ENCODE measurements at places on chromosomes 5 and 9. TPM values are rescaled to one million over a fixed set of nuclear protein-coding genes. Genes with fewer than 3 reads are reported as not detected.
A peak's percentile ranks its signal among the peaks of the same experiment; 100 is the strongest.

DNA sequence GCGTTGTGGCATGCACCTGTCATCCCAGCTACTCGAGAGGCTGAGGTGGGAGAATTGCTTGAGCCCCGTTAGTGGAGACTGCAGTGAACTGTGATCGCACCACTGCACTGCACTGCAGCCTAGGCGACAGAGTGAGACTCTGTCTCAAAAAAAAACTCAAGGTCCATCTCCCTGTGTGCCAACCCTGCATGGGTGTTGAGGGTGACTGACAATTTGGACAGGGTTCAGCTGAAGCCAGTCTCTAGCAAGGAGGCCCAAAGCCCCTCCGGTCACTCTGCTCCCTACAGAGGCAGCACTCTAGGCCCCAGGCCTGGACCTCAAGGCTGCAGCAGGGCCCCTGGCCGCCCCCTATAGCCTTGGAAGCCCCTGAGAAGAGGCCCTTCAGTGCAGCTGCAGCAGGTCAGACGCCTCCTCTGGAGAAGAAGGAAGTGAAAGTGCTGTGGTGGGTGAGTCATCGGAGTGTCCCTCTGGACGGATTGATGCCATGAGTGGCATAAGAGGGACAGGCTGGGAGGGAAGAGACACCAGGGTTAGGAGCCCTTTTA lies 39.2 kb upstream of the NEK6 start:
- peaks cover 7% of the 10 kb centered on the region for H3K27me3 ChIP-seq
- DNase-seq: peak; percentile 67
- H3K4me1 ChIP-seq: peaks cover 52% of the 10 kb centered on the region
- no peaks in the 10 kb centered on the region for H3K36me3 ChIP-seq
- no peak overlapping the region for H3K27ac ChIP-seq

- peaks cover 64% of the 10 kb centered on the region for H3K4me1 ChIP-seq
- no peaks in the 10 kb centered on the region for H3K27me3 ChIP-seq
- no peak for DNase-seq
- H3K36me3 ChIP-seq: no peaks in the 10 kb centered on the region
- no peak overlapping the region for H3K27ac ChIP-seq
These were observed 41.5 kb downstream of the DCP2 start for GRCh38 chr5:113017881-113018635.

GRCh38 chr5:133404724-133405123 lies 207.6 kb downstream of the FSTL4 start:
- peaks cover 10% of the 10 kb centered on the region for H3K4me1 ChIP-seq
- H3K27me3 ChIP-seq: no peaks in the 10 kb centered on the region
- H3K27ac ChIP-seq: no peak overlapping the region

DNA sequence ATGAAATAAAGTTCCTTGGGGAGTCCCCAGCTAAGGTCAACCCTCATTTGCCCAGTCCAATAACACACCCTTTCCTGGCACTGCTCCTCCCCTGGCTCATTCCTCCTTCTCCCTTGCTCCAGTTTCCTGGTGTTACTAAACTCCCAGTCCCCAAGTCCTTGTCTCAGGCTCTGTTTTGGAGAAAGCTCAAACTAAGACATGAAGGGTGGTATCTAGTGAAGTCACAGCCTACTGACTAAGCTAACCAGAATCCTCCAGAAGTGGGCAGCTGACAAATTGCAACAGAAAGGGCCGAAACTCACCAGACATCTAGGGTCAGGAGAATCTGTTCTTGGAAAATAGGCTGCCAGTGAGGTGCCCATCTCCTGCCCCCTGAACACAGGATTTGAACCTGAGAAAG lies 118.7 kb upstream of the NEK6 start:
- no peaks in the 10 kb centered on the region for H3K4me1 ChIP-seq
- H3K4me3 ChIP-seq: no peak overlapping the region
- no peaks in the 10 kb centered on the region for H3K36me3 ChIP-seq
- peaks cover 15% of the 10 kb centered on the region for H3K27me3 ChIP-seq
- no peak overlapping the region for H3K27ac ChIP-seq
- no peak for DNase-seq

DNA sequence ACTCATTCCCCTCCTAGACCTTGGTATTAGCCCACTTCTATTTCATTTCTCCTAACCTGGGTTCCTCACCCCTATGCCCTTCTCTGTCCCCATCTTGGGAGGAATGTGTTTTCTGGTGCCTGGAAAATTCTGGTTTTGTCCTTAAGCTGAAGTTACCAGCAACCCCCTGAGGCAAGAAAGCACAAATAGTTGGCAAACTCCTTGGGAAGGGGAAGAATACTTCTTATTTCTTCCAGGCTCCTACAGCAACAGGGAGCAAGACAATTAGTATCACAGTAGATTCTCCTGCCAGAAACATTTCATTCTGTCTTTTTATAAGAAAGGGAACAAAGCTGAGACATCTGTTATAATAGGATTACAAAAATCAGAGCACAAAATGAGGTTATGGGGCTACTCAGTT lies 142.5 kb downstream of the SNCAIP start:
- DNase-seq: no peak
- no peaks in the 10 kb centered on the region for H3K27me3 ChIP-seq
- H3K4me1 ChIP-seq: no peaks in the 10 kb centered on the region
- no peak overlapping the region for H3K27ac ChIP-seq

GRCh38 chr5:172444110-172444510 lies 10.2 kb downstream of the SH3PXD2B start:
- no peaks in the 10 kb centered on the region for H3K36me3 ChIP-seq
- no peak overlapping the region for H3K4me3 ChIP-seq
- H3K27ac ChIP-seq: no peak overlapping the region
- H3K4me1 ChIP-seq: peaks cover 25% of the 10 kb centered on the region
- H3K27me3 ChIP-seq: peaks cover 33% of the 10 kb centered on the region
- DNase-seq: no peak

DNA sequence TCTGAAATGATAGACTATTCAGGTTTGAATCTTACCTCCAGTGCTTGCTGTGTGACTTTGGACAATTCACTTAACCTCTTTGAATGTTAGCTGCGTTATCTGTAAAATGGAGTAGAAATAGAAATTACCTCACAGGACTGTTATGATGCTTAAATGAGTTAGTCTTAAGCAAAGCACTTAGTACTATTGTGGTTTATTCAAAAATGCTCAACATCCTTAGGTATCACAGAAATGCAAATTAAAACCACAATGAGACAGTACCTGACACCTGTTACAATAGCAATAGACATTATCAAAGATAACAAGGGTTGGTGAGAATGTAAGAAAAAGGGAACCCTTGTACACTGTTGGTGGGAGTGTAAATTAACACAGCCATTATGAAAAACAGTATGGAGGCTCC lies 77.6 kb upstream of the FREM1 start:
- no peaks in the 10 kb centered on the region for H3K27me3 ChIP-seq
- no peaks in the 10 kb centered on the region for H3K36me3 ChIP-seq
- no peak overlapping the region for H3K27ac ChIP-seq
- no peak for DNase-seq
- H3K4me1 ChIP-seq: peaks cover 12% of the 10 kb centered on the region
- no peak overlapping the region for H3K4me3 ChIP-seq

DNA sequence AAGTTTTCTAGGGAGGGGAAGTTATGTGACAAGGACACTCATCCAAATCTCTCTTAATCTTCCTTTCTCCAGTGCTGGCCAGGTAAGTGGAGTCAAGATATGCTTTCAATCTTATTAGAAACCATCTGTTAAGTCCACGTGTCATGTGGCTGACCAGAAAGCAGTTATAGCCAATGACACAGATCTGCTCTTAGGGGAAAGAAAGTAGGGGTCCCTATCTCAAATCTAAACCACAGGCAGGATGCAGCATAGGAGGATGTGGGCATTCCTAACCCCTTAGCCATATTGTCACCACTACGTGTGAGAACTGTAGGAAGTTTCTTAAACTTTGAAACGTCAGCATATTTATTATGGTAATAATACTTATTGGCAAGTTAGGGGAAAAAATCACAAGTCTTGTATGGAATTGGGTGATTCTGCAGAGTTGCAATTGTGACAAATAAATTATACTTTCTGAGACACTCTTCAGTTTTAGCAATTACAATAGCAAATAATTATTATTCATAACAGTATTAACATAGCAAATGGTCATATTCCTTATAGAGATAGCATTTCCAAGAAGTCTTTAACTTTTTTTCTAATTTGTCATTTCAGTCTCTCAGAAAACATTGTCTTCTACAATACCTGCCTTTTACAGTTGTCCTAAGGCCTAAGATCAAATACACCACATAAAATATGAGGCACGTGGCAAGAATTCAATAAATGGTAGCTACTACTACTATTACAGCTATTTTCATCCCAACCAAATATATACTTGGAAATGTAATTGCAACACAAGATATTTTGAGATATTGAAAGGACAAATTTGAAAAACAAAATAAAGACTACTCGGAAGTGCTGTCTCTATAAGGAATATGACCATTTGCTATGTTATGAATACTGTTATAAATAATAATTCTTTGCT lies 236.9 kb downstream of the PDE4D start:
- no peaks in the 10 kb centered on the region for H3K27me3 ChIP-seq
- no peak overlapping the region for H3K27ac ChIP-seq
- no peak overlapping the region for H3K4me3 ChIP-seq
- no peaks in the 10 kb centered on the region for H3K36me3 ChIP-seq

Gene FOXI1
- total RNA-seq: not detected

Gene BNC2
- total RNA-seq: not detected

Gene ZDHHC11
- total RNA-seq: 28.3 TPM

Gene FAM153A
- total RNA-seq: 58.1 TPM

Gene RELL2
- 19.5 TPM for total RNA-seq

Gene IL4
- 1.2 TPM for total RNA-seq

Gene ADAMTSL1
- not detected for total RNA-seq

Gene ADAMTS6
- total RNA-seq: 2.5 TPM
